MCF 10A (cell line): ENCODE measurements at places on chromosomes 6 and 20.
A peak's percentile ranks its signal among the peaks of the same experiment; 100 is the strongest.

DNA sequence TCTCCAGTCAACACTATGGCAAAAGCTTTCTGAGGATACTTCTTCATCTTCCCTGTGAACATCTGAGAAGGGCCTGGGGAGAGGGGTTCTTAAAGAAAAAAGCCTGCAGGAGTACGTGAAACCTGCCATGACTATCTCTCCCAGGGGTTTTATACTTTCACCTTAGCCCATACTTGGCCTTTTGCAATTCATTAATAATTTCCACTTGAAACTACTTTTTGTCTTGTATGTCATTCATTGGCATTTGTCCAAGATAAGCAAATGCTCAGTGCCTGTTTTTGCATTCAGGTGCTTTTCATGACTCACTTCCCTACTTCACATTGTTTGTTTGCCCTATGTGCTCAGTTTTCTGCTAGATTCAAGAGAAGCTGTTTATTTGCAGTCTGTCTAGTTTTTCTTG, 580.3 kb upstream of the GJE1 start:
- peak; percentile 95 for DNase-seq

DNA sequence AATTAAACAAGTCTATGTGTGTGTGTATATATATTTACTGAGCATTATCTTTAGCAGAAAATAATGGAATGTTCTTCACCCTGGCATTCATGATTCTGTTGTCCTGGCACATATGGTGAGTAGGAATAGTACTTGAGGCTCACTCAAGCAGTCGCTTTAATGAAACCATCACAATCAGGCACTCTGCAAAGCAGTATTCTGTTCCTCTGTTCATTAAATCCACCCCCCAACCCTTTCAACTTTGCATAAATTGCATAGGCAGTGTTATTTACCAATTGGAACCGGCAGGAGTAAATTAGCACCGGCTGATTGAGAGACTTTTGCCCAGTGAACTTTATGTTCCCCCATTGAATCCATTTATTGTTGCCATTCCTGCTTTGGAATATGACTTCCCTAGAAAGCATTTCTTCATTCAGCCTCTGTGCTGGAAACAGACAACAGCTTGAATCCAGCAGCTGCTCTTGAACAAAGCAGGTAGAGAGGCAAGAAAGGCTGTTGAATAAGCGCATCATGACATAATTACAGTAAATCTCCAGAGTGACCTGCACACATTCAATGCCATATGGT, 268.0 kb upstream of the RNF217 start:
- no peak for DNase-seq

GRCh38 chr20:59374261-59374660, 73.8 kb downstream of the EDN3 start:
- DNase-seq = no peak

DNA sequence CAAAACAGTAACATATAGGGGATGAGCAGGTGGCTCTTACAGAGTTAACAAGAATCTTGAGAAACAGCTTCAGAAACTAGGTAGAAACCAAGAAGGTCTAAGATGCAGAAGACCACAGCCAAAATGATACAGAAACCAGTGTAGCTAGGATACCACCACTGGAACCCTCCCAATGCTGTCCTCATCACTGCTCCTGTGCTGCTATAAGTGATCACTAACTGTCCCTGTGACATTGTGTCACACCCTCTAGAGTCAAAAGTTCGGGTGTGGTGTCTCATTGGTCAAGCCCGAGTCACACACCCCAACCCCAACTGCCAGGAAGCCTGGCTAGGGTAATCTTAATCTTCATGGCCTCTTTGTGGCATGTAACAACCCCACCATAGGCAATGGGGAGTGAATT, 153.1 kb downstream of the RCAN2 start:
- DNase-seq = no peak

GRCh38 chr6:153044295-153044694, 41.8 kb upstream of the MTRF1L start:
- DNase-seq = no peak

DNA sequence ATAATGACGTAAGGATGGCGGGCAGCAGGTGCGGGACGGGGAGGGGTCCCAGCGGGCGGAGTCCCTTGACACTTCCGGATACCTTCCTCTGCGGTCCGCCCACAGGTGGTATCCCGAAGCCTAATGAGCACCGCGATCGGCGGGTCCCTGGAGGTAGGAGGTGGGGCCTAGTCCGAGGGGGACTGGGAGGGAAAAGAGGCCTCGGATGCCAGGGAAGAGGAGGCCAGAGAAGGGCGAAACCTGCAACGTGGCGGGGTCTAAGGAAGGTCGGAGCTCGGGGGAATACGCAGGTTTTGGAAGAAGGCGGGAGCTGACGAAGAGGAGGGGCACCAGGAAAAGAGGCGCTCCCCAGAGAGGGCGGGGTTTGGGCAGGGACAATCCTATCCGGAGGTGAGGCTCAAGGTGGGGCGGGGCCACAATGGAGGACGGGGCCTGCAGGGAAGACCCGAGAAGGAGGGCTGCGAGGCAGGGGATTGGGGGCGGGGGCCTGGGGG, 3.7 kb downstream of the PRSS16 start:
- peak; percentile 94 for DNase-seq

DNA sequence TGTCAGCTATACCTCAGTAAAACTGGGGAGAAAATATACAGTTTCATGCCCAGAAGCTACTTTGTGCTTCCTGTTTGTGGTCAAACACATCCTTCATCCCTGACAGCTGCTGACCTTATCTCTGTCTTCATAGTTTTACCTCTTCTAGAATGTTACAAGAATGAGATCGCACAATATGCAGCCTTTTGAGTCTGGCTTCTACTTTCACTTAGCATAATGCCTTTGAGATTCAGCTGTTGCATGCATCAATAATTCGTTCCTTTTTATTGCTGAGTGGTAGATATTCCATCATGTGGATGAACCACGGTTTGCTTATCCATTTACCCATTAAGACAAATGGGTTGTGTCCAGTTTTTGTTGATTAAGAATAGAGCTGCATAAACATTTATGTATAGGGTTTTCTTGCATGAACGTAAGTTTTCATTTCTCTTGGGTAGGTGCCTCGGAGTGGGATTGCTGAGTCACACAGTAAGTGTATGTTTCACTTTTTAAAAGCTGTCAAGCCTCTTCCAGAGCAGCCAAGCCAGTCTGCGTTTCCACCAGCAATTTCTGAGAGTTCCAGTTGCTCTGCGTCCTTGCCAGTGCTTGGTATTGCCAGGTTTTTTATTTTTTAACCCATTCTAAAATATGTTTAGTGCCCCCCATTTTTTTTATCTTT, 86.6 kb upstream of the PAX1 start:
- DNase-seq = no peak

DNA sequence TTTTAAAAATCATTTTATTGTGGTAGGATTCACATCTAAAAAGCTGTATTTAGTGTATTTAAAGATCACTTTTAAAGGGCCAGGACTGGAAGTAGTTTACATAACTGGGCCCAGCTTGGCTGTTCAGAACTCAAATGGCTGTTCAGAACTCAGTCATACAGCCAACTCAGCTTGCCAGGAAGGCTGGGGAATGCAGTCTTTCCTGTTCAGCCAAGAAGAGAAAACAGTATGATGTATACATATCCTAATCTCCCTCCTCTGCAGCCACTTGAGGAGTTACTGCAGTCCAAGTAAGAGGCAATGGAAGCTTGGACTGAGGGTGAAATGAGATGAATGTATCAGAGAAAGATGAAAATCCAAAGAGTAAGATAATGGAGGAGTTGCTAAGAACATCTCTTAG, 24.6 kb downstream of the DSTN start:
- DNase-seq = no peak

DNA sequence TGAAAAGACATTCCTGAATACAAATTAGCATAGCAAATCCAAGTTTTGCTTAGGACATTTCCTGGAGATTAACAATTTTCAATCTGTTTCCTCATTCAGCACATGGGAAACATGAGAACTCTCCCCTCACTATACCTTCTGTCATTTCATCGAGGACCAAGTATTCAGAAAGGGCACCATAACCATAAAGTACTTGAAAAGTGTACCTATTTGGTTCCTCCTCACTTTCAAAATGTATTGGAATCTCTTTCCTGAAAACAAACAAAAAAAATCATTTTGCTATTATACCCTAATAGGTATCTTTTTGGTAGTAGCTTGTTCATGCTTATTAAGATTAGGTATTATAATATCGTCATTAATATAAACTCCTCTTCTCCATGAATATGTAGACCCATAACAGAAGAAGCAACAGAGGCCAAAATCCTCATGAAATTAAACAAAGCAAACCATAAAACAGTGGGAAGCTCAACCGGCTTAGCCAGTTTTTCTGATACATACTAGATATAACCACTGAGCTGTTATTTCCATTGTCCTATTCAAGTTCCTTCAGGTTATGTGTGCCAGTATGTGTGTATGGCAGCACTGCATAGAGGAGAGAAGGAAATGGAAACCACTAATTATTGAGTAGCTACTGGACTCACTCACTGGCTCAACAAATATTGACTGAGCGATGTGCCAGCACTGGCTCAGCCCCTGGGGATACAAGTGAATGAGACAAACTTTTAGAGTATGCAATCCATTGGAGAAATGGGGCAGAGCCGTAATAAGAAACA, 274.0 kb downstream of the MAFB start:
- no peak for DNase-seq

DNA sequence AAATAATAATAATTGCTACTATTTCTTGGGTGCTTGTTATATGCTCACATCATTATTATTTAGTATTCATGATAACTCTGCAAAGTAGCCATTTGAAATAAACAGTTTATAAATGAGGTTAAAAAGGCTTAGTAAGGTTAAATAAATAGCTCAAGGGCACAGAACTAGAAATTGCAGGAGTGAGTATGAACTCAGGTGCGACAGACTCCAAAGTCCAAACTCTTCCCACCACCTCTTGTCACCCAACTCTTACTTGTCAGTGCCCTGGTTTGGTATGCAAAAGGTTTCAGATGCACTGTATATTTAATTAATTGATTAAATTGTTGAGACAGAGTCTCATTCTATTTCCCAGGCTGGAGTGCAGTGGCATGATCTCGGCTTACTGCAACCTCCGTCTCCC, 20.7 kb upstream of the CDC5L start:
- no peak for DNase-seq

DNA sequence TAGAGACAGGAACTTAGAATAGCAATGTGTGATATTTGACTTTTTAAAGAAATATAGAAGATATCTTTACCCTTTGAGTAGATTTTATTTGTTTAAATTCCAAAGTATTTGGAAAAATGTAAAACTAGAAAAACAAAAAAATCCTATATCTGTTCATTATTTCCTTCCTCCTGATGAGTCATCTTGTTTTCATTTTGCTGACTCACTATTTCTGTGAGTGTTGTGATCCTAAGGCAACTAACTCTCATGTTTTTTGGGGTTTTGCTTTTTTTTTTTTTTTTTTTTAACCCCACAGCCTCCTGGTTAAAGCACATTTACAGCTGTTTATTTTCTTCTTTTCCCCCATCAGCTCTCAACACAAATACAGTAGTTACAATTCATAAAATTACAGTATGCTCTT, 37.8 kb upstream of the THEMIS start:
- peak; percentile 64 for DNase-seq

GRCh38 chr20:4051413-4052138, 36.2 kb upstream of the RNF24 start:
- DNase-seq = no peak

DNA sequence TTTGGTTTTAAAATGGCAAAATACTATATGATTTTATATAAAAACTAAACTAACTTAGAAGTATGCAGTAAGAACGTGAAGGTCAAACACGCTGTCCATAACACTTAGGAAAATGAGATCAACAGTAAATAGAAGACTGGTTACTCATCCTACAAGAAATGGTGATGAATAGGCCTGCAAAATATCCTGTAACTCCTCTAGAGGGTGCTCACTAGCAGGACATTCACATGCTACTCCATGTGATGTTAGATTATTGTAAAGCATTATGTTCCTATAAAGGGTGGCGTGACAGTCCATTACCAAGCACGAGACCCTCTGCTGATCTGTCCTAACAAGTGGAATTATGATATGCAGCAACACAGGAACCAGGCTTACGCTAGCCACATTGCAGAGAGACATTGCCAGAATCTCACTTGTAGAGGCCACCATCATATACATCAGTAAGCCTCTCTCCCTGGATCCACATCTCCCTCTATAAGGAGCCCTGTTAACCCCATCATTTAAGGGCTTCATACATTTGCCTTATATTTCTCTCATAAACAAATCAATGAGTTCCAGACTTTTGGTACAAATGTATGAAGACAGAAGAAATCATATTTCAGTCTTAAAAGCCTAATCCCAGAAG, 18.0 kb upstream of the DEFB129 start:
- peak; percentile 61 for DNase-seq

DNA sequence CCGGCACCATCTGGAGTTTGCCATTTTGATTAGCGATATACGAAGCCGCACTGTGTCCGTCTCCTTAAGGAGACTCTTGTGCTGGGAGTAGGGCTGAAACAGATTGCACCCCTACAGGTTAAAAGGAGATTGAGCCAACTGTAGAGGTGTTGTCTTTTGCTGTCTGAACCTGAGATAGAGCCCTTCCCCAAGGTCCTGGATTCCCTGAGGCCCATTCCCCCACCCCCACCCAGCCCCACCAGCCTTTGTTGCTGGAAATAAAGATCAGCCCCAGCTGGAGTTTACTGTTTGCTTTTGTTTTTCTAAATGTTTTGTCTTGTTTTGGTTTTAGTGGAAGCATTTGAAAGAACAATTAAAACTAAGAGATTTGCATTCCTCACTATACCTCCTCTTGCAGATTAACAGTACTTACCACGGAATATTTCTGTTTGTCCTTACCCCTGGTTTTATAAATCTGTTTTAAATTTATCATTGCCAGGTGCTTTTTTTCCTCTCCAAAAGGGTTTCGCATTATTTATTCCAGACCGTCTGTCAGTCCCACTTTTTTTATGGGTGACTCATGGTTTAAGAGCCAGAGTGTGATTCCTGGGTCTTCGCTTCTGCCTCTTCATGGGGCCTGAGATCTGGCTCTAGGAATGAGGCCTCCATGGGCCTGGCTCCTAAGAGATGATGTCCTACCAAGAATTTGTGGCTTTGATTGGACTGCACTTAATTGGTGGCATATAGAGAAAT, 169.2 kb downstream of the DTNBP1 start:
- no peak for DNase-seq

GRCh38 chr6:132830334-132830751, 16.0 kb downstream of the RPS12 start:
- DNase-seq = peak; percentile 45

- DNase-seq = peak; percentile 68
These were observed 10.6 kb downstream of the RPS10 start for GRCh38 chr6:34414999-34415858.

GRCh38 chr20:44810391-44811149, at the start of gene RIMS4:
Gene RIMS4, minus strand, starts transcription at chr20:44810546. Its CDS starts 275 bp downstream, at chr20:44810271.
- no peak for DNase-seq

GRCh38 chr6:167212713-167213005, 54.9 kb upstream of the GPR31 start:
- DNase-seq = no peak

GRCh38 chr20:62535964-62536363, 60.2 kb upstream of the GATA5 start:
- no peak for DNase-seq

GRCh38 chr6:52399511-52400312, 20.4 kb upstream of the EFHC1 start:
- peak; percentile 70 for DNase-seq

DNA sequence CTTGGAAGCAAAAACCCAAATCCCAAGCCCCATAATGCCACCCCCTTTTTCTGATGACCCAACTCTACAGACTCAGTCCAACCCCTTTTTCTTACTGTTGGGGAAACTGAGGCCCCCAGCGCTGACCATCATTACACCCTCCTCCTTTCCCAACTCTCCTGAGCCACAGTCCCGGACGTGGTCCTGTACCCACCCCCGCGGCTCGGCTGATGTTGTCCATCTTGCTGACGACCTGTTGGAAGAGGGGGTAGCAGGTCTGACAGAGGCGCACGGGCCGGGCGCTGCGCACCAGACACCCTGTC, 533 bp downstream of the OSTM1 start:
- DNase-seq = no peak

- DNase-seq = peak; percentile 54
These were observed 83.0 kb downstream of the SNX5 start for GRCh38 chr20:17885544-17885943.
